Mesenchymal stem cell (in vitro differentiated cells and primary cell): ENCODE measurements at places on chromosomes 3 and 15.

DNA sequence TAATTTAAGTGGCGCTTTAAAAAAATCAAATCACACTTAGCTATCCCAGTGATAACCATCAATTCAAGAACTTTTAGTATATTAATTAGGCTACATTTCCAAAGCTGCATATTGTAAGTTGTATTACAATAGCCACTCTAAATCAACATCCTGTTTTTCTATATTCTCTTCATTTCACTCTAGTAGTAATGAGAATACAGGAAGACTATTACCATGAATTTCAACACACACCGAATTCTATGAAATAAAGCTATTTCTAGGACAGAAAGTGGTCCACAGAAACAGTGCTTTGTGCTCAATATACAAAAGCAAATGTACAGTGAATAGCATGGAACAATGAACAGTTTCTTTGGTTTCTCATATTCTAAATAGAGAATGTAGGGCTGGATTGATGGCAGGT is 24.6 kb downstream of the TRAT1 start:
- H3K4me3 ChIP-seq: no peak overlapping the region
- DNase-seq: no peak
- H3K36me3 ChIP-seq: no peaks in the 10 kb centered on the region
- H3K4me1 ChIP-seq: no peaks in the 10 kb centered on the region

DNA sequence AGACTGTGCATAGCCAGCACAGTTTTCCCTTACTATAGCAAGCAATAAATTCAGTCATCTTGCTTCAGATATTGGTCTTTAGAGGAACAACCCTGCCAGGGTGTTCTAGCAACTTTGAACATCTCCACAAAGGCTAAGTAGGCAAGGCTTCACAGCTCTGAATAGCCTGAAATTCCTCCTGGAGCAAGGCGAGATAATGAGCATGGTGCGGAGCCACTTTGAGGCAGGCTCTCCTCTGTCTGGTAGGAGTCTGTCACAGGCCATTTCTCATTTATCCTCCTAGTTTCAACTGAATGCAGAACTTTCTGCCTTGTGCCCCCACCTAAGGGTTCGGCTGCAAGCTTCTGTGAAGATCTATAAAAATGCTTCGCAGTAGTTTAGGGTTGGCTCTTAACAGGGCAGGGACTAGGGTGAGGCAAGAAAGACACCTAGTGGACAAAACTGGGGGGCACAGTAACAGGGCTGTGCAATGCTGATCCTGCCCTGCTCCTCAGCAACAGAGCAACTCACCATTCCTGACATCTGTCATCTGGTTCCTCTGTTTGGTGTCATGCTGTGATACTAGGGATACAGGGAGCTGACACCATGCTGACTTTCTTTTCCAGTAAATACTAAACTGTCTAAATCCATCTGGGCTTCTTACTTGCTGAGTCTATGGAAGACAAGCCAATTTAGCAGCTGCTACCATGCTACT is 16.6 kb upstream of the EHHADH start:
- no peak overlapping the region for H3K27ac ChIP-seq
- peaks cover 48% of the 10 kb centered on the region for H3K27me3 ChIP-seq
- H3K4me3 ChIP-seq: no peak overlapping the region
- DNase-seq: peak; percentile 15
- H3K4me1 ChIP-seq: no peaks in the 10 kb centered on the region
- H3K36me3 ChIP-seq: no peaks in the 10 kb centered on the region

DNA sequence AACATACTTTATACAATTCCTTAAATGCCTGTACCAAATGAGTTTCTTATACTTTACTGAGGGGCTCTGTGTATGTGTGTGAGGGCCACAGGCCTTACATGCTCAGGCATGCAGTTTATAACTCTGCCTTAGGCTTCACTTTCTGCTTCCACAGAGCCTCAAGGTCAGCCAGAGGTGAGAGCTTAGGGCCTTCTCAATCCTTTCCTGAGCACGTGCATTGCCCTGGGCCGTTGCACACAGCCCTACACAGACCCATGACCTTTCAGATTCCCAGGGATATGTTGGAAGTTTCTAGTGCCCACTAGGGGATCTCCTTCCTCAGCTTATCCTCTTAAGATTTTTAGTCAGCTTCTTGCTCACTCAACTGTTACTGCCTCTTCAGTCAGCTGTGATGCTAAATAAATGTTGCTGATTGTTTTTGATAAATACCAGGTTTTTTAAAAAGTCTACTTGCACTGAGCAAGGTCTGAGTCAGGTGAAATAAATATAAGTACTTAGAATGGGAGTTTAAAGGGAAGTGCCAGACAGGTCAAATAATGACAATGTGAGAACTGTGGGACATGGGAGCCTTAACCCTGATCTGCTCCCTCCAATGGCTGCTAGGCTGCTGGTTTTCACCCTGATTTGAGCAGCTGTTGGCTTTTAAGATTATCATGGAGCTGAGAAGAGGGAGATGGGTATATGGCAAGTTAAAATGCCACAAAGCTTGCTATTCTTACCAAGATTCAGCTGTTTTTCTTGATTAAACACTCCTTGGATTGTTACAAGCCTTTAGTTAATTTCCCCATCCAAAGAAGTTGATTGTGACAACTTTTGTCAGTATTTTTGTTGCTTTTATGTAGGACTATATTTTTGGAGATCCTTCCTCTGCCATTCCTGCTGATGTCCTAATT is 169.5 kb downstream of the PLD1 start:
- no peaks in the 10 kb centered on the region for H3K27me3 ChIP-seq
- no peak overlapping the region for H3K4me3 ChIP-seq
- peaks cover 2% of the 10 kb centered on the region for H3K4me1 ChIP-seq
- H3K27ac ChIP-seq: peak overlapping the region; percentile 87
- DNase-seq: peak; percentile 64

DNA sequence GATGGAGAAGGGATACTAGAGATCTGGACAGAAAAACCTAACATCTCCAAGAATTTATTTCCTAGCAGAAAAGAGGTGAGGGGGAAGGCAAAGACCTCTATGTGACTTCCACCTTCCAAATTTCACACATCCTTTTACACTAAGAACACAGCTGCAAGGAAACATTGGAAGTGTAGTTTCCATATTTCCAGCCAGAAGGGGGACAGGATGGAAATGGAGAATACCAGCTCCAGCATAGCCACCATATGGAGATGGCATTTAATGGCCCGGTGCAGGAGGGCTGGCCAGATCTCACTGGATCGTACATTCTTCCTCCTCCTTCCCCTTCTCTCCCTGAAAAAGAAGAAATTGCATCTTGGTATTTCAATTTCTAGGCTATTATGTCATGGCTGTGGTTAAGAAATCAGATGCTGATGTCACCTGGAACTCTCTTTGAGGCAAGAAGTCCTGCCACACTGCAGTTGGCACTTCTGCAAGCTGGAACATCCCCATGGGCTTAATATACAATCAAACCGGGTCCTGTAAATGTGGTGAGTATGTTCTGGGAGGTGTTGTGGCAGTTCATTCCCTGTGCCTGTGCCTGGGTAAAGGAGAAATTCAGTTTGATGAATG is 36.9 kb upstream of the TF start:
- no peak overlapping the region for H3K4me3 ChIP-seq
- no peak overlapping the region for H3K27ac ChIP-seq
- no peak for DNase-seq
- H3K4me1 ChIP-seq: no peaks in the 10 kb centered on the region
- no peaks in the 10 kb centered on the region for H3K36me3 ChIP-seq
- peaks cover 6% of the 10 kb centered on the region for H3K27me3 ChIP-seq

- no peak overlapping the region for H3K27ac ChIP-seq
- DNase-seq: peak; percentile 67
- H3K36me3 ChIP-seq: no peaks in the 10 kb centered on the region
Observed at GRCh38 chr15:36905908-36906307, 194.4 kb downstream of the MEIS2 start.

DNA sequence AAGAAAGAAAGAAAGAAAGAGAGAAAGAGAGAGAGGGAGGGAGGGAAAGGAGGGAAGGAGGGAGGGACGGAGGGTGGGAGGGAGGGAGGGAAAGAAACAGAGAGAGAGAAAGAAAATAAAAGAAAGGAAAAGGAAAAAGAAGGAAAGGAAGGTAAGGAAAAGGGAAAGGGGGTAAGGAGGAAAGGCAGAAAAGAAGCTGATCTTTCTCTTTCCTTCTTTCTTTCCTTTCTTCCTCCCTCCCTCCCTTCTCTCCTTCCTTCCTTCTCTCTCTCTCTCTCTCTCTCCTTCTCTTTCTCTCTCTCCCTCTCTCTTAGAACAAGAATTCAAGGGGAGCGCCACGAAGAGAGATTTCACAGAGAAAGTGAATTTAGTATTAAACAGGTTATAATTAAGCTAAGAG is 25.8 kb upstream of the TMCC1 start:
- DNase-seq: no peak
- H3K27ac ChIP-seq: no peak overlapping the region
- H3K4me1 ChIP-seq: no peaks in the 10 kb centered on the region
- H3K27me3 ChIP-seq: no peaks in the 10 kb centered on the region

DNA sequence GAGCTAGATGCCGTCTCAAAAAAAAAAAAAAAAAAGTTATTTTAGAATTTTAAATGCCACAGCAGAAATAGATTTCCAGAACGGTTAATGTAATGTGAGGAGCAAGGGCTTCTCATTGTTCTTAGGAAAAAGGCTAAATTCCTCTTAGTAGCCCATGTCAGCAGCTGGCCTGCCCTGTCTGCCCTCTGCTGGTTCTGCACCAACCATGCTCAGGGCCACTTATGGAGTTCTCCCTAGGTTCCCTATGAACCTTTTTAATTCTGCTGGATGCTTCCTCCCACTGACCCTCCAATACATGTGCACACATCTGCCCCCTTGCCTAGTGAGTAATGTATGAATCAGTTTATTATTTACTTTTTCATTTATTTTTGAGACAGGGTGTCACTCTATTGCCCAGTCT is 32.2 kb upstream of the DPPA4 start:
- H3K27me3 ChIP-seq: no peaks in the 10 kb centered on the region
- H3K36me3 ChIP-seq: no peaks in the 10 kb centered on the region
- H3K4me3 ChIP-seq: no peak overlapping the region

- no peaks in the 10 kb centered on the region for H3K27me3 ChIP-seq
- DNase-seq: no peak
- H3K4me1 ChIP-seq: no peaks in the 10 kb centered on the region
- no peak overlapping the region for H3K27ac ChIP-seq
- no peak overlapping the region for H3K4me3 ChIP-seq
Observed at GRCh38 chr3:37619568-37619967, 242.1 kb upstream of the CTDSPL start.

GRCh38 chr3:154428286-154429206 is 1.4 kb downstream of the GPR149 start:
- H3K36me3 ChIP-seq: no peaks in the 10 kb centered on the region
- H3K27me3 ChIP-seq: peaks cover 45% of the 10 kb centered on the region
- DNase-seq: no peak
- H3K4me3 ChIP-seq: no peak overlapping the region

DNA sequence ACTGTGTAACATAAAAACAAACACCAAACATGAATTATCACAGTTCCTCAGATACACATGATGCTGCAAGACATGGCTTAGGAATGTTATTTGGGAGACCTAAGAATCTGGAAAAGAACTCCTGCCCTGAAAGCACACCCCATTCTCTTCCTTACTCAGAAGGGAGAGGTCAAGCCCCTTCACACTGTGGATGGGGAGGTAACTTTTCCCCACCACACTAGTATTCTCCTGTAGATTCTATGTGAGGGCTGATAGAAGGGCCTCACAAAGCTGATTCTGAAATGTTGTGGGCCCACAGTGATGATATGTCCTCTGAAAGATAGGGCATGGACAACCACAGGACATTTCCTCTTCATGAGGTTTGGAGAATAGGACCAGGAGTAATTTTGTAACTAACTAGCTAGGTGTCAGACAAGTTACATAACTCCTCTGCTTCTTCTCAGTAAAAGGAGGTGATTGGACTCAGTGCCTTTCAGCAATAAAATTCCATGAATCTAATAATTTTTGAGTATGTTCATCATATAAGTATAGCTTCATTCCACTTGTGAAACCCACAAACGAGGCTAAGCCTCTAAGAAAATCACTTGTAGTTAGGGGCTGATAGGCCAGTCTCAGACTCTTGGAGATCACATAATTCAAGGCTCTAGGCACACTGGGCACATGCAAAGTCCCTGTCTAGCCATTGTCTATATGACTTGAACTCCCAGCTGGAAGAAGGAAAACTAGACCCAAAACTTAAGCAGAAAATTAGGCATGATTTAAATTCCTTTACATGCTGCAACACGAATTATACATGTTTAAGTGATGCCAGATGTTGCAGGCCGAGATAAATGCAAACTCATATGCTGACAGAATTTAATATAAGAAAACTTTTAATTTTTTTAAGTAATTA is 7.5 kb downstream of the PTX3 start:
- H3K4me1 ChIP-seq: no peaks in the 10 kb centered on the region
- H3K4me3 ChIP-seq: no peak overlapping the region
- no peaks in the 10 kb centered on the region for H3K27me3 ChIP-seq
- peak overlapping the region; percentile 35 for H3K27ac ChIP-seq
- DNase-seq: no peak

GRCh38 chr15:77181305-77182074 is 110.6 kb upstream of the TSPAN3 start:
- DNase-seq: no peak
- H3K4me3 ChIP-seq: no peak overlapping the region
- H3K36me3 ChIP-seq: peaks cover 50% of the 10 kb centered on the region
- no peak overlapping the region for H3K27ac ChIP-seq
- no peaks in the 10 kb centered on the region for H3K4me1 ChIP-seq

DNA sequence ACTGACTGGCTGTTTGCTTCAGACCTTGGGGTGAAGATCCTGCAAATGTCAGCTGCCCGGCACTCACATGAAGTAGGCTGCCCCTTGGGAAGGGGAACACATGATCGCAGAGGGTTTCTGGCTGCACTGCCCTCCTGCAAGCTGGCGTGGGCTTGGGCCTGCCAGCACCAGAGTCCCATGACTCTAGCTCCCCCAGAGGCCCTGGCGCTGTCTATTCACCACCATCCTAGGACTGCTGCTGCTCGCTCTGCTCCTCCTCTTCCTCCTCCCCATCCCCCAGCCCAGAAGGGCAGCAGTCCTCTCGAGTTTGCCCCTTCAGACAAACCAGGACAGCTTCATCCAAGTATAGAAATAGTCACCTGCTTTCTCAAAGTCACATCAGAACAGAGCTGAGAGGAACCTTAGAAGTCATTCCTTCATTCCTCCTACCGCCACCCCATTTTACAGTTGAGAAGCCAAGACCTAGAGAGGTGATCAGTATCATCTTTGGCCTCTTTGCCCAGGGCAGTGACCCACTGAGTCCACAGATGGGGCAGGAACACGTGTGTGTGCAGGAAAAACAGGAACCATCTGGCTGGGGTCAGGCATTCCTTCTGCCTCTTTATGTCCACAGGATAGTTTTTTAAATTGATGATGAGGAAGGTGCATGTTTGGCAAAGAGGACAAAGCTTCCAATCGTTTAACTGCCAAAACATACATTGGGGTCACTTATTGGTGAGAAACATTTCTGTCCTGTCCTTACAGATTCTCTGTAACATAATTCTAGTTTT is 13.2 kb downstream of the DPH3 start:
- H3K4me1 ChIP-seq: peaks cover 3% of the 10 kb centered on the region
- no peak overlapping the region for H3K27ac ChIP-seq
- no peak overlapping the region for H3K4me3 ChIP-seq
- H3K36me3 ChIP-seq: peaks cover 3% of the 10 kb centered on the region
